ENCODE measurements at places on chromosomes 5 and 9.

- no peak for DNase-seq
These were observed 132.7 kb downstream of the UNC13B start for GRCh38 chr9:35294556-35294955.

GRCh38 chr5:177329883-177330282 is 18.2 kb upstream of the MXD3 start:
- no peak for DNase-seq

- DNase-seq, result no peak
These were observed 40.3 kb upstream of the GLRX start for GRCh38 chr5:95862671-95863382.

- no peak for DNase-seq
These were observed 51.2 kb upstream of the CDK20 start for GRCh38 chr9:88025411-88026117.

GRCh38 chr9:136484153-136485048 is 1.6 kb upstream of the SEC16A start:
- no peak for DNase-seq

DNA sequence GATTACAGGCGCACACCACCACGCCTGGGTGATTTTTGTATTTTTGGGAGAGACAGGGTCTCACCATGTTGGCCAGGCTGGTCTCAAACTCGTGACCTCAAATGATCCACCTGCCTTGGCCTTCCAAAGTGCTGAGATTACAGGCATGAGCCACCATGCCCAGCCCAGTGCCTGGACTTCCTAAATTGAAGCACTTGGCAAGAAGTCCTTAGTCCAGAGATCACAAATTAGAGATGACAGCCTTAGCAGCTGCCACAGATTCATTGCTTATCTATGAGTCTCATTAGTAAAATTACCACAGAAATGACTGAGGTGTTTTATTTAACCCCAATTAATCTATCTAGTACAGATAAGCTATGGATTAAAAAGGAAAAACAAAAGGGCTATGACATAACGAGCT is 19.2 kb downstream of the EFCAB9 start:
- no peak for DNase-seq
